ENCODE measurements at places on chromosomes 16 and 17.

- DNase-seq, result no peak
Observed at GRCh38 chr17:71349908-71350600, 770.8 kb upstream of the SOX9 start.

GRCh38 chr17:5789528-5789927 lies 205.2 kb upstream of the NLRP1 start:
- DNase-seq, result no peak

GRCh38 chr16:30760001-30760559 lies 1.8 kb downstream of the CFAP119 start:
- DNase-seq, result no peak

DNA sequence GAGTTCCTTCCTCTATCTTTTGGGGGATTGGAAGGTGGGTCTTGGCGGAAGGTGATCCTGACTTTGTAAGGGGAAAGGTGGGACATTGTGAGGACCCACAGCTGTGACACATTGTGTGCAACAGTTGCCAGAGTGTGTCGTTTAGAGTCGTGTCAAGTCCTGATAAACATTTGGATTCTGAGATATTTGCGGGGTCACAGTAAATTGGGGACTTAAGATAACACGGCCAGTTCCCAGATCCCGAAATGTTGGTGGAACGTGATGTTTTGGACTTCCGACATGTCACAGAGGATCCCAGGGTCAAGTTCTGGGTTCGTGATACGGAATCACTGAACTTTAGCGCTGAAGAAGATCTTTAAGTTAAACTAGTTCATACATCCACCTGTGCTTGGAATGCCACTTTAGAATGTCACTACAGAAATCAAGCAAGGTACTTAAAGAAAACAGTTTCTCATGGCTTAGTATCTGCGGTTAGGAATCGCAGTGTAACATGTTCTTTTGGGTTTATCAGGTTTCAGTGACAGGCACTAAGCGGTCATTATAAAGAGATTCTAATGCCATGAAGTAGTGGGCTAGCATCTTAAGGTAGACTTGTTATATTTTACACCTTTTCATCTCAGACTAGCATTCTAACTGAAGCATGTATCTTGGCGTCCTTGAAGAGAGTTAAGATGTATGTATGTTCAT lies 815 bp downstream of the ATAD5 start:
- DNase-seq, result no peak

DNA sequence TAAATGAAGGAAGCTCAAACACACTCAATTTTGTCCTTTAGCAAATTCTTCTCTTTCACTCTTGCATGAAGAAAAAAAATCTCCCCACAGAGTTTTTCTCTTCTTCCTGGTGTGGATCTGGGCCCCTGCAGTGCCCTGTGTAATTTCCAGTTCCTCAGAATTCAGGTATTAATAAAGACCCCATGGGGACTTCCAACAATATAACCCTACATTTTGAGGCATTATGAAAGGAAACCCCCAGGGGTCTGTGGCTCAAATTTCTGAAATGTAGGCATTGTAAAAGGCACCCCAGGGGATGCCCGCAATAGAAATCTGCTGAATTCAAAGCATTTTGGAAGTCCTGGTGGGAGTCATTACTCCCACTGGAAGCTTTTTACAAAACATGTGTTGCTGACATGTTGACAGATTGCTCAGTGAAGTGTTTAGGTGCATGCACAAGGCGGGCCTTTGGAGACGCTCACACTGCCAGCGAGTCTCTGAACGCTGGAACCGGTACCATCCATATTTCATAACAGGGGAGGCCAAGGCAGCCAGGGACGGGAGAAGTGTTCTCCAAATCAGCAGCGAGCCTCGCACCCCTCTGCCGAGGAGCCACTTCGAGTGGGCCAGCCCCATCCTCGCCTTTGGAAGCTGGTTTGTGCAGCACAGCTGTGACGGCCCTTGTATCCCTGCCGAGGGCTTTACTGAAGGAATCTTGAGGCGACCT lies 154.0 kb downstream of the ZNF423 start:
- DNase-seq, result peak; percentile 90

GRCh38 chr16:51916814-51917213 lies 630.1 kb downstream of the TOX3 start:
- DNase-seq, result no peak

DNA sequence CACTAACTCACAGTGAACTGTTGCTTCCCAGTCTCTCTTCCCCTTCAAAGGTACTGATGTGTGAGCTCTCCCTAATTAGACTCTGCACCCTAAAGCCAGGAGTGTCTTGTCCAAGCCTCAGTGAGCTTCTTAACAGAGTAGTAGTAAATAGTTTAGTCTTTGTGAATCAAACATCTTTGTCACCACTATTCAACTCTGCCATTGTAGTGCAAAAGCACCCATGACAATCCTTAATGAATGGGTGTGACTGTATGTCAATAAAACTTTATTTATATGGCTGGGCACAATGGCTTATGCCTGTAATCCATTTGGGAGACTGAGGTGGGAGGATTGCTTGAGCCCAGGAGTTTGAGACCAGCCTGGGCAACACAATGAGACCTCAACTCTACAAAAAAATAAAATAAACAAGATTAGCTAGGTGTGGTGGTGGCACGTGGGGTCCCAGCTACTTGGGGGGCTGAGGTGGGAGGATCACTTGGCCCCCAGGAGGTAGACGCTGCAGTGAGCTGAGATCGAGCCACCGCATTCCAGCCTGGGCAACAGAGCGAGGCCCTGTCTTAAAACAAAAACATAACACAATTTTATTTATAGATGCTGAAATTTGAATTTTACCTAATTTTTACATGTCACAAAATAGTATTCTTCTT lies 45.5 kb upstream of the TNRC6A start:
- no peak for DNase-seq

DNA sequence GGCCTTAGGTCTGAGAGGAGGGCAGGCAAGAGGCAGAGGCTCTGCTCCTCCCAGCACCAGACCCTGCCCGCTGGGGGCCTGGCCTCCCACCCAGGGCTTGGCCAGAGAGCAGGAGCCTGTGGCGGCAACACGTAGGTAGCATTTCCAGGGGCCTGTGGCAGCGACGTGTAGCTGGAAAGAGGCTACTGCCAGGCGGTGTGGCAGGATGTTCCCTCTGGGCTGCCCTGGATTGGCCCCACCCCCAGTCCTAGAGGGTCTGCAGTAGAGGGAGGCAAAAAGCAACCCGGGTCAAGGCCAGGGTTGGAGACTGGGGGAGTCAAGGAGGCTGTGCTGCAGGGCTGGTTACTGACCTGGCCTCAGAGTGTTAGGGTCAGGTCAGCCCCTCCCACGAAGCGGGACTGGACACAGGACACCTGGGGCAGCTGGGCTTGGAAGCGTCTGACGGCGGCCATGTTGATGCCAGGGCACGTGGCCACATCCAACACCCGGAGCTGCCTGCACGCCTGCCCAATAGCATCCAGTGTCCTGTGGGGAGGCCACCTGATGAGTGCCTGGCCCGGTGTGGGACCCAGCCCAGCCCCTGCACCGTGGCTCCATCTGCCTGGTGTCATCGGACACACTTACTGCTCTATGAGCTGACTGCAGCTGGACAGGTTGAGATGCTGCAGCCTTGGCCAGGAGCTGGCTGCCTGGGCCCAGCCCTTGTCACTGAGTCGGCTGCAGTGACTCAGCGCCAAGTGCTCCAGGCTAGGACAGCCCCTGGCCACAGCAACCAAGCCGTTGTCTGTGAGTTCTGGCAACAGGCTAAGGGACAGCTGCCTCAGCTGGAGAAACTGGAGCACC lies 8.5 kb downstream of the ELMO3 start:
- DNase-seq, result no peak

DNA sequence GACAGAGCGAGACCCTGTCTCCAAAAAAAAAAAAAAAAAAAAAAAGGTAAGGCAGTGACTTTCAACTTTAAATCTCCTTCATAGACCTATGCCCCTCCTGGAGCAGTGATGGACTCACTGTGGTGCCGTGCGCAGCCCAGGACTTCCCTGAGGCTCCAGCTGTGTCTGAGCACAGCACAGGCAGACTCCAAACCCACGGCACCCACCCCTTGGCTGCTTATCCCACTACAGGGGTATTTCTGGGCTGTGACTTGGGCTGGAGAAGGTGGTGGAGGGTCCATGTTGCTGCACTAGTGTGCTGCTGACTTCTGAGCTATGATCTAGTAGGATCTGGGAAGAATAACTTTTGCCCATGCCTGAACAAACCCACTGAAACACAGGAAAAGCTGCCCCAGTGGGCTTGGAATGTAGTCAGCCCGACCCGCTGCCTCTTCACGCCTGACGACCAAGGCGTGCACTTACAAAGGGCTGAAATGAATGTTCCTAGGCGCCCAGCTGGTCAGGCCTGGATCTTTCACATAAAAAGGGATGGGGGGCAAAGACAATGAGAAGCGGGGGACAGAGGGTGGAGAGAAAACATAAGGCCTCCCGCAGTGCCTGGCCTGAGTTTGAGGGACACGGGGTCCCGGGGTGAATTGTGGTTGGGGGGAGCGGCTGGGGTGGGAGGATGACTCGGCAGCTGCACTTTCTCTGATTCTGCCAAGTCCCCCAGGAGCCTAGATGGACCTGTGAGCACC lies 83.0 kb downstream of the IRF8 start:
- no peak for DNase-seq

DNA sequence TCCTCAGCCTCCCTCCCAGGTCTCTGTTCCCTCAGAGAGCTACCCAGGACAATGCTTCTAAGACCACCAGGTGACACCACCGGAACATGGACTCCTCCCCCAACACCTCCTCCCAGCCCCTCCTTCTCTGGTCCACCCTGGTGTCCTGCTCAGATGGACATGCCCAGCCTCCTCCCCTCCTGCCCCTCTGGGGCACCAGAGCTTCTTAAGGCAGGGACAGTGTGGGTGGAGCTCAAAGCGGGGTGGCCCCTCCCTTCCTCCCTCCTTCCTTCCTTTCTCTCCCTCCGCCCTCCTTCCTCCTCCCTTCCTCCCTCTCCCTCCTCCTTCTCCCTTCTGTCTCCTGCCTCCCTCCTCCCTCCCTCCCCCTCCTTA lies 22.7 kb downstream of the TRPV3 start:
- no peak for DNase-seq

- DNase-seq, result no peak
Observed at GRCh38 chr16:57424583-57424982, 20.0 kb downstream of the CCL17 start.

- DNase-seq, result no peak
Observed at GRCh38 chr17:1878419-1879121, 48.8 kb downstream of the RPA1 start.

DNA sequence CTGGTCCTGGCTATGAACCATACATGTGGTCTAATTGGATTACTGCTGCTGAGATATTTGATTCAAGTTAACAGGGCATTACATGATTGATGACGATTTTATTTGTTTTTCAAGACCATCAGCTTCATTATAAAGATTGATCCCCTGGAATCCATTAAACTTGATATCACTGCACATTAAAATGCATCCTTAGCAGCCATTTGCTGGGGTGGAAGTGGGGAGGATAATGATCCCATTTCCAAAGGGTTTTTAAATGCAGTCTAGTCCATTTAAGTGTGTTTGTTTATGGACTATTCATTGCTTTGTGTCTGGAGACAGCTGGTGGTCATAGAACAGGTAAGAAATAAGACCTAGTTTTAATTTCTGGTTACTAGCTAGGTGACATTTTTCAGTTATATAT lies 40.9 kb downstream of the ADAMTS18 start:
- DNase-seq, result no peak

DNA sequence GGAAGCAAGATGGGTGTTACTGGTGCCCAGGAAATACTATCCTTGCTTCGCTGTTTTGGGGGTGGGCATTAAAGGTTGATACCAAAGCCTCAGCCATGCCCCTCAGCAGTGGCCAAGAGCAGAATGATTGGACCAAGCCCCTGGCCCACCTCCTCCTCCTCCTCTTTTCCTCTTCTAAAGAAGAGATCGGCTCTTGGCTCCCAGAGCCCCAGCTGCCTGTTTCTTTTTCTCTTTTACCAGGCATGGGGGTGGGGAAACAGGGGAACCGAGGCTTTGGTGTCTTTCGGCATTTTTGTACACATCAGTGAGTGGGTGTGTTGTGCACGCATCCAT lies 5.8 kb downstream of the THRA start:
- no peak for DNase-seq

DNA sequence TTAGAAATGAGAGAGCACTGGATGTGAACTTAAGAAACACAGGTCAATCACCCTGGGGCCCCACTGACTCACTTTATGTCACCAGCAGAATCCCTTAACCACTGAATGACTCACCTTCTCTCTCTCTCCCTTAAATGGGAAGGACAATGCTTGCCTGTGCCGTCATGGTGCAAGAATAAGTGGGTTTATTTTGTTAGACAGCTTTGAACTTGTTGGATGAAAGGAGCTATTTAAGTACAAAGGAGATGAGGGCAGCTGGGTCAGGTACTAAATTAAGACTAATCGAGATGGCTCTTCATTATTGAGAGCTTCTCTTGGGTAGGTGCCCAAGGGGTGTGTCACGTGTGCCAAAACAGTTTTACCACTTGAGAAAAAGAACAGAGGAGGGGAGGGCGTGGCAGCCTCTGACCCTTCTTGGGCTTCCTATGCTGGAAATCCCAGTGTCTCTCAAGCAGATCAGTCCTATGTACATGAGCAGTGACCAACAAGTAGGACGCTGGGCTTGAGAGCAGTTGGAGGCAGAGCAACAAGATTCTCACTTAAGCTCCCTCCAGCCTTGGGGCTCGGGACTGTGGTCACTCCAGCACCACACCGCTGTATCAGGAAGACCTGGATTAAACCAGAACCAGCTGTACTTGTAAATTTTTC lies 6.7 kb upstream of the KRT31 start:
- no peak for DNase-seq

DNA sequence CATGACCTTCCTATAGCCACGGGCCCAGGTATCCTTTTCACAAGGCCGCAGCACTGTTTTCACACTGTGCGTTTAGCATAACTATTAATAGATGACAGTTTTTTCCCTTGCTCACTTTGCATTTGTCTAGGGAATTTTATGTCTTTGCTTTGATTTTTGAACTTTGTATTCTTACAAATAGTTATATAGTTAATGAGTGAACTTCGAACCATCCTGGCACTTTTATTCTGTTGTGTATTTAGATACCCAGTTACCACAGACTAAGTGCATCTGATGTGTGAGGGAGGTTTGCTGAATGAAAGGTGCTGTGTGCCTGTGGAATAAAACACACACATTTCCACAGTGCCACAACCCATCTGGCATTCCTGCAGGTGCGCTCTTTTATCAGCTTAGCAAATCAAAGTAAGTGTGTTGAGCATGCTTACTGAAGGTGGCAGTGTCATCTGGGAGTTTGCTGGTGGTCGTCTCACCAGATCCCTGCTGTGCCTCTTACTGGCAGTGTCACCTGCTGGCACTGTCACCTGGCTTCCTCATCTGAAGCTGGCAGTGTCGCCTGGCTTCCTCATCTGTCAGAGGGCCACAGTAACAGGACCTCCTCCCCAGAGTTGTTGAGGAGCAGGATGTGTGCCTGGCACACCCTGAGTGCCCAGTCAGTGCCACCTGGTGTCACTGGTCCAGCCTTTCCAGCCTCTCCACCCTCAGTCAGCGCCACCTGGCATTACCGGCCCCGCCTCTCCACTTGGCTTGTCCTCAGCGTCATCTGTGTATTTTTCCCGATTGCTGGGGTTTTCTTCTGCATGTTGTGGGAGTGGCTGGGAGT lies 37.6 kb downstream of the USP10 start:
- no peak for DNase-seq

GRCh38 chr17:3002538-3003295 lies 60.7 kb downstream of the OR1D5 start:
- DNase-seq, result no peak

GRCh38 chr16:58628845-58629732 lies 537 bp downstream of the CNOT1 start:
- peak; percentile 26 for DNase-seq

Measured in skin of body (tissue), 3 donors.